Stimulated activated naive CD4-positive, alpha-beta T cell treated with Interleukin-2 at 50 U/mL for 16 hours (primary cell): ENCODE measurements at places on chromosomes 6 and 20.

GRCh38 chr6:98579941-98580340 is 254.4 kb upstream of the POU3F2 start:
- no peak for DNase-seq

DNA sequence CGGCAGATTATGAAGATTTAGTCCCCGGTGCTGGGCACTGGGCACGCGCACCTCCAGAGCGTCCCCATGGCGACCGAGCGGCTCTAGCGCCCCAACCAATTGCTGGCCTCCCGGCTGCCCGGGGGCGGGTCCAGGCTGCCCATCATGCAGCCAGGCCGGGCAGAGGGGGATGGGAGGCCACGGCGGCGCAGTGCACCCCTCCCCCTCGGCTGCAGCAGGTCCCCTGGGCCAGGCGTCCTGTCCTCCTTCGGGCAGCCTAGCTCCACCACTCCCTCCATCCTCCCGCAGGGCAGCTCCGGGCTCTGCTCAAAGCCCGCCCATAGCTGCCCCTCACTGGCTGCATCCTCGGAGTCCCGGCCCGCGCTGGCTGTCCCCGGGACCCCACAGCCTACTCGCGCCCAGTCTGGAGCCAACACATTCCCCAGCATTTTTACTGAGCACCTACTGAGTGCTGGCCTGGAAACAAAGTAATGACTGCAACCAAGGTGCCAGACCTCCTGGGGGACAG is 99.4 kb downstream of the ASXL1 start:
- no peak for DNase-seq

GRCh38 chr20:47817573-47817972 is 32.3 kb upstream of the SULF2 start:
- DNase-seq: no peak

DNA sequence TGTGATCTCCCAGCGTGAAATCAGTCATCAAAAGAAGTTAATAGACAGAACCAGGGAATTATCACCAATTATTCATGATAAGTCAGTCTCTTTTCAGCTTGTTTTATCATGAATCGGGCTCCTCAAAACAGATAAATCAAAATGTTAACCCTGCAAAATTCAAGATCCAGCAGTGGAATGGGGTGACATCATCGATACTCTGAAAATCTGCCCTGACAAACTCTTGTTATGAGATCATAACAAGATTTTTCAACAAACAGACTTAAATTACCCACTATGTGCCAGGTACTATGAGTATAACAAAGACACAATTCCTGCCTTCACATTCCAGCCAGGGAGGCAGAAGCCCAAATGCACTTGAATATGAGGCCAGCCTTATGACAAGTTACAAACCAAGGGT is 64.4 kb downstream of the PTPRK start:
- DNase-seq: no peak

GRCh38 chr6:144353871-144354314 is 68.8 kb downstream of the UTRN start:
- no peak for DNase-seq

GRCh38 chr6:14596410-14596809 is 478.8 kb downstream of the CD83 start:
- DNase-seq: no peak

GRCh38 chr6:88368071-88368787 is 202.1 kb upstream of the CNR1 start:
- DNase-seq: no peak

DNA sequence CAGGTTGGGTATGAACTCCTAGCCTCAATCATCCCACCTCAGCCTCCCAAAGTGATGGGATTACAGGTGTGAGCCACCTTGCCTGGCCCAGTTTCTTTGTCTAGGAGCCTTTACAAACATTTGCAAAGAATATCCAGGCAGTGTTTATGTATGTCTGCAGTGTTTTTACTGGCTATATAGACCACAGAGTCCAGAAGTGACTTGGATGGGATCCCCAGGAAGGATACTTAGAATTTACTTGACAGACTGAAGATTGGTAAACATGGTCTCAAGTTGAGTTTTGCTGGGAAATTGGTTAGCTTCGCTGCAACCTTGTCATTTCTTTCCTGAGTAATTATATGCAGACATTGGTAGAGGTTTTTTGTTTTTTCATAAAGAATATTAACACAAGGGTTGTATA is 23.8 kb downstream of the JARID2 start:
- no peak for DNase-seq

- DNase-seq: no peak
These were observed 110.6 kb downstream of the SYNDIG1 start for GRCh38 chr20:24580006-24580405.

GRCh38 chr6:55397986-55398385 is 70.7 kb downstream of the GFRAL start:
- no peak for DNase-seq

DNA sequence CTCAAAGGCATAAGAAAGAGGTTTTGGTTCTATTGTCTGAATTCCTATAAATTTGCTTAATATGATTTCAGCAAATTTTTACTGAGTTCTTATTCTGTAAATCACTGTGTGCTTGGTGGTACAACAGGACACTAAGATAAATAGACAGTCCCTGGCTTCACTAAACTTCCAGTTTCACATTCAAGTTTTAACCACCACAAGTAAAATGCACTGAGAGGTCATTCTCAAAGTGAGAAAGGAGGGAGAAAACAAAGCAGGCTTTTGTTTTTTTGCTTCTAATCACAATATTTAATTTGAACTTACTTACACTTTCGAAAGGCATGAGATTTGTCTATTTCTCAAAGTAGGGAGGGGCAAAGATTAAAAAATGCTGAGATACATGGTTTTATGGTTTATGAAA is 445.7 kb downstream of the CDC5L start:
- no peak for DNase-seq

DNA sequence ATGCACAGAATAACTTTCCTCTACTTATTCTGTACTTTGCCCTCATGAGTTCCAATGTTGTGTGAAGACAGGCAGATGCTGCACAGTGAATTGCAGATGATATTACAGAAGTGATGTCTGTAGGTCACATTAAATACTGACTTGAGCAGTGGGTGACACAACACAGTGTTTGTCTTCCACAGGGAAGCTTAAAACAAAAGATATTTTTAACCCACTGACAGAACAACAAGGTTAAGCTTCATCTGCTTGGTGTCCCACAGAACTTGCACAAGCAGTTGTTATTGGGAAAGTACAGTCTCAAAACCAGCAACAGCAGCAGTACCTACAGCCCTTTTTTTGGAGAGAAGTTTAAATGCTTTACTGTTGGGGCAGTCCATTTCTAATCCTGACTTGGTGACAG is 10.5 kb downstream of the SUMO4 start:
- DNase-seq: no peak

DNA sequence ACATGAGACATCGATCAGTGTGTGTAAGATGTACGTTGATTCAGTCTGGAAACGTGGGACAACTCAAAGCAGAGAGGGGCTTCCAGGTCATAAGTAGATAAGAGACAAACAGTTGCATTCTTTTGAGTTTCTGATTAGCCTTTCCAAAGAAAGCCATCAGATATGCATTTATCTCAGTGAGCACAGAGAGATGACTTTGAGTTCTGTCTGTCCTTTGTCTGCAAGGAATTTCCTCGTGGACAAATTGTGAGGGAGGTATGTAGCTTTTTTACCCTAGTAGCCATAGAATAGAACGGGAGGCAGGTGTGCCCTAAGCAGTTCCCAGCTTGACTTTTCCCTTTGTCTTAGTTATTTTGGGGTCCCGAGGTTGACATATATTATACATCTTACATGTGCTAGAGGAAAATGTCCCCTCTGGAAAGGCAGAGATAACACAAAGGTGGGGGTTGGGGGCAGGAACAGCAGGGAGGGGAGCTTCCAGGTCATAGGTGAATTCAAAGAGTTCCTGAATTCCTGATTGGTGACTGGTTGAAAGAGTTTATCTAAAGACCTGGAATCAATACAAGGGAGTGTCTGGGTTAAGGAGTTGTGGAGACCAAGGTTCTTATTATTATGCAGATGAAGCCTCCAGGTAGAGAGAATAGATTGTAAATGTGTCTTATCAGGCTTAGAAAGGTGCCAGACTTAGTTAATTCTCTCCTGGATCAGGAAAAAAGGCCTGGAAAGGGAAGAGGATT is 237.0 kb downstream of the NFATC2 start:
- DNase-seq: no peak

DNA sequence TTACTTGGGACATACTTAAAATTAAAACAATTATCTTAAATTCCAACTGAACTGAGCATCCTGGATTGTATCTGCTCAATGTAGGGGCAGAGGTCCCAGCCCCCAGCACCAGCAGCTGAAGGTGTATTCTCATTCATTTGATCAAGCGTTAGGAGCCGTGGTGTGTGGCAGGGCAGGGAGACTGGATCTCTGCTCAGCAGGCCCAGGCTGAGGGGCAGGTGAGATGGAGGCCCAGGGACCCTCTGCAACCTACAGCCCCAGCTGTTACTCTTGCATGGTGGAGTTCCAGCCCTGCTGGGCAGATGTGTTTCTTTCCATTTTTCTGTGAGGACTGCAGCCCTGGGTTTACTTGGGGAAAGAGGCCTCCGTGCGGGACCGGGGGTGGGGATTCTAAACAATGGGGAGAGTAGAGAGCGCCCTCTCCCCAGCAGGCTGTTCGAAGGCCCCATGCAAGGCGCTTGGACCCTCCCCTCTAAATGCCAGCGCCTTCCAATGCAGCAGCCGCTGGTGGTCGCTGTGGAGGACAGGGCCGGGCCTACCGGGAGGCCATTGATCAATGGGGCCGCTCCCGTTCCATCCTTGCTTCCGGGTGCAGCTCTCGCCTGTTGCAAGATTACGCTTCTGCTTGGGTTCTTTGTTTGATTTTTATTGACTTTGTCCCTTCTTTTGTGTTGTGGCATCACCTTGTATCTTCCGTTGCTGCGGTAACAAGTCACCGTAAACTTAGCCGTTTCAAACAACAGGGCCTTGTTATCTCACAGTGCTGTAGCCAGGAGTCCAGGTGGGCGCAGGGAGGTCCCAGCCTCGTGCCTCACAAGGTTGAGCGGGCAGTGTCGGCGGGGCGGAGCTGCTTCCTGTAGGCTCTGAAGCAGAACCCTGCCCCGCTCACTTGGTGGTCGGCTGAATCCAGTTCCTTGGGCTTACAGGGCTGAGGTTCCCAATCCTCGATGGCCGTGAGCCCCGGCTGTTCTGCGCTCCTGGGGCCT is 134.8 kb upstream of the PHACTR3 start:
- no peak for DNase-seq

DNA sequence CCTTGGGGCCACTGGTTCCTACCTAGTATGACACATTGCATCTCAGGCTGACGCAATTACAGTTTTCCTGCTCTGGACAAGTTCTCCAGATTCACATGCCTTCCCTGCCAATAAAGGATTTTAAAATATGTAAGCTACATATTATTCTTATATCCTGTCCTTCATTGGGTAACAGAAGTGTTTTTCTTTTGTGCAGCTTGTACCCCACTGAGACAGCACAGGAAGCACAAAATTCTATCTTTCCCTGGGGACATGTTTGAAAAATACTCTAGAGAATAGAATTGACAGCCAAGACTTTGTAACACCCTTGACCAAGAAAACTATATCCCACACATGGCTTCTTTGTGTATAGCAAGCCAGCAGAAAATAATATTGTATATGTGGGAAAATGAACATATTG is 456.8 kb downstream of the MAFB start:
- no peak for DNase-seq

DNA sequence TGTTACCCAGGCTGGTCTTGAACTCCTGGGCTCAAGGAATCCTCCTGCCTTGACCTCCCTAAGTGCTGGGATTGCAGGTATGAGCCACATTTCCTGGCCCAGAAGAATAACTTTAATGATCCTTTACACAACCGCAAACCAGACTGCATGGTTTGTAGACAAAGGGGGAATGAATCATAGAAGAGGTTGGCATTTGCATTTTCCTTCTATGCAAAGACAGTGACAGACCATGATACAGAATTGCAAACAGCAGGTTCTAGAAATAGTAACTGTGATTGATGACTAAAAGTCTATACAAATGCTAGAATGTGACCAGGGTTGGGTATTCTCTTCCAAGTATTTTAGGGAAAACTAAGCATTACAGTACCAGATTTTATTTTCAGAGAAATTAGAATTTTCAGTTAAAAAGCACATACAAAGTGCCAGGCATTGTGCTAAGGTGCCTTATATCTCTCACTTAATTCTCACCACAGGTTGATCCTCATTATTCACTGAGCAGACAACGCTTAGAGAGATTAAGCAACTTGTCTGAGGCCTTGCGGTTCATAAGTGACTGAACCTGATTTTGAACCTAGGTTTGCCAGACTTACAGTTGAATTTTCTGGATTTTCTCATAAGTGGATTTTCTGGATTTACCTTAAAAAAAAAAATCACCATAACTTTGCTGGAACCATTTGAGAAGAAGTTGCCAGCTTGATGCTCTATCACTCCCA is 146.6 kb downstream of the ZFAND3 start:
- no peak for DNase-seq

- DNase-seq: no peak
These were observed 677 bp downstream of the PXMP4 start for GRCh38 chr20:33719277-33719988.

DNA sequence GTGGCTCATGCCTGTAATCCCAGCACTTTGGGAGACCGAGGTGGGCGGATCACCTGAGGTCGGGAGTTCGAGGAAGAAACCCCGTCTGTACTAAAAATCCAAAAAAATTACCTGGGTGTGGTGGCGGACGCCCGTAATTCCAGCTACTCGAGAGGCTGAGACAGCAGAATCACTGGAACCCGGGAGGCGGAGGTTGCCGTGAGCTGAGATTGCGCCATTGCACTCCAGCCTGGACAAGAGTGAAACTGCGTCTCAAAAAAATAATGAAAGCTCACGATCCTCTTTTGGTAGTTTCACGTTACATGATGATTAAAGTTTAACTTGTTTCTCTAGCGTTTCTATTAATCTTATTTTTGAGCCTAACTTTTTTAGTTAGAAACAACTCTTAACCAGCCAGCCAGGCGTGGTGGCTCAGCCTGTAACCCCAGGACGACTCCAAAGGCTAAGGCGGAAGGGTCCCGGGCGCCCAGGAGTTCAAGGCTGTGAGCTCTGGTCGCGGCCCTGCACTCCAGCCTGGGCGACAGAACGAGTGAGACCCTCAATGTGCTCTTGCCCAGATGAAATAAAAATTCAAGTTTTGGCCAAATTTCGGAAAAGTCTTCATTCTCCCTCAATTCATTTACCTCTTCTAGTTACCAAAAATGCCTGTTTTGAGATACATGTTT is 1.2 kb upstream of the WRNIP1 start:
- no peak for DNase-seq

- DNase-seq: no peak
These were observed 28.6 kb upstream of the EZR start for GRCh38 chr6:158847786-158848185.

GRCh38 chr20:8151372-8151771 is 19.3 kb downstream of the PLCB1 start:
- DNase-seq: no peak

GRCh38 chr6:38713812-38714211 is 1.3 kb upstream of the DNAH8 start:
- peak; percentile 55 for DNase-seq

DNA sequence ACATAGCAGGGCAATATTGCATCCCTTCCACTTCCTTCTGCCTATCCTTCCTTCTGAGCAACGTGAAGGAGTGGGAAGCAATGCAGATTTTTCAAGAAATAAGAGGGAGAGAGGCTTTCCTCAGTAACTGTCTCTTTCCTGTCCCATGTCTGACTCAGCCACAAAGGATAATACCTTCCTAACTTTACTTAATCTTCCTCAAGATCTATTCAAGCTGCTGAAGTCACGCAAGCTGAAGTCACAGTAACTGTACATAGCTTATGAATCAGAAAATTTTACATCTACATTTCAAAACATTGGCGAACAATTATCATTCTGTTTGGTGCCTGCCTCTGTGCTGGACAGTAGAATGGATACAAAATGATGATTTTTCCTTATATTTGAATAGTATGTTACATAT is 86.4 kb upstream of the POU3F2 start:
- no peak for DNase-seq
